Activated CD8-positive, alpha-beta memory T cell treated with anti-CD3 and anti-CD28 coated beads for 1 hour (primary cell): ENCODE measurements at places on chromosomes 5 and 9.

GRCh38 chr9:125600194-125600593 is 106.8 kb downstream of the MAPKAP1 start:
- DNase-seq, result no peak

DNA sequence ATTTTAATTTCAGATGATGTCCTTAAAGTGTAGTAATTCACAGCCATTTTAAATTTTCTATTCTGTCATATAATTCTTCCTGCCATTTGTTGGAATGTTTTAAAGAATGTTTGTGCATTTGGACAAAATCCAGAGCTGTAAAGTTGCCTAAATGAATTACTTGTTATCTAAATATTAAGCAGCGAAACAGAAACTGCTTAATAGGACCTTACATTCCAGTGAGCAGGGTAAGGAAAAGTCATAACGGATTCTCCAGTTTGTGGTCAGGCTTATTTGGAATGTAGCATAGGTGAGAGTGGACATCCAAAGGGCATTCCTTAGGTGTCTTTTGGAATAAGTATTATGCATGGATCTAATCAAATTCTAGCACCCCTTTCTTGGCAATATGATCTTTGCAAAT is 410.4 kb upstream of the PTPRD start:
- no peak for DNase-seq

DNA sequence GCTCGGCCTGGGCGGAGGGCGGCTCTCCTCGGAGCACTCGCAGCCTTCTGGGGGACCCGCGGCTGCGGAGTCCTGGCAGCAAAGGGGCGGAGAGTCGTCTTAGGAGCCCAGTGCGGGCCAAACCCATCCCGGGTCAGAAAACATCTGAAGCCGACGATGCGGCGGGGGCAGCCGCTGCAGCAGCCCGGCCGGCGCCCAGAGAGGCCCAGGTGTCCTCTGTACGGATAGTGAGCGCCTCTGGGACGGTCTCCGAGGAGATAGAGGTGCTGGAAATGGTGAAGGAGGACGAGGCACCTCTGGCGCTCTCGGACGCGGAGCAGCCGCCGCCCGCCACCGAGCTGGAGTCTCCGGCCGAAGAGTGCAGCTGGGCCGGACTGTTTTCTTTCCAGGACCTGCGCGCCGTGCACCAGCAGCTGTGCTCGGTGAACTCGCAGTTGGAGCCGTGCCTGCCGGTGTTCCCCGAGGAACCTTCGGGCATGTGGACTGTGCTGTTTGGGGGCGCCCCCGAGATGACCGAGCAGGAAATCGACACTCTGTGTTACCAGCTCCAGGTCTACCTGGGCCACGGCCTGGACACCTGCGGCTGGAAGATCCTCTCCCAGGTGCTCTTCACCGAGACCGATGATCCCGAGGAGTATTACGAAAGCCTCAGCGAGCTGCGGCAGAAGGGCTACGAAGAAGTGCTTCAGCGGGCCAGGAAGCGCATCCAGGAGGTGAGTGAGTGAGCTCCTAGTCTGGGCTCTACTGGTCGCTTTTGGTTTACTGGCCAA is 1.2 kb downstream of the JMY start:
- DNase-seq, result peak; percentile 2

- DNase-seq, result no peak
Observed at GRCh38 chr5:71633255-71634155, 46.4 kb downstream of the MCCC2 start.
